Activated T-cell treated with anti-CD3 and anti-CD28 coated beads for 1 hour (primary cell): ENCODE measurements at places on chromosomes 16 and 17.

GRCh38 chr17:17726458-17727060, 45.3 kb downstream of the RAI1 start:
- no peak for DNase-seq

GRCh38 chr17:41801374-41802271, 10.1 kb downstream of the P3H4 start:
- peak; percentile 75 for DNase-seq

GRCh38 chr16:10280262-10281170, 98.3 kb upstream of the GRIN2A start:
- DNase-seq = no peak

DNA sequence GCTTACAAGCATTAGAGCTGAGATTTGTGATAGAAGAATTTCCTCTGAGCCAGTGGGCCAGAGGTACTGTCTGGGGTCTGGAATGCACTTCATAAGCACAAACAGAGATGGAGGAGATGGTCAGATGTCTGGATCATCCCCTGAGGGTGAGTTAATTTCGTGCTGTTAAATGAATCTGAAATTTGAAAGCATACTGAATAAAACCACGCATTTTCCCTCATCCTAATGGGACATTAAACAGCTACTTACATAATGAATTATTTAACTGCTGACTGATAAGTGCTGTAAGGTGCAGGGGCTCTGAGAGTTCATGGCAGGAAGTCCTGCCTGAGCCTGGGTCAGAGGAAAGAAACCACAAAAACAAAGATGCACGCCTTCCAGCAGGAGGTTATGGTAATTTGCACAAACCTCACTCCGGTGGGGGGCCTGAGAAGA, 136.3 kb upstream of the XYLT1 start:
- no peak for DNase-seq

DNA sequence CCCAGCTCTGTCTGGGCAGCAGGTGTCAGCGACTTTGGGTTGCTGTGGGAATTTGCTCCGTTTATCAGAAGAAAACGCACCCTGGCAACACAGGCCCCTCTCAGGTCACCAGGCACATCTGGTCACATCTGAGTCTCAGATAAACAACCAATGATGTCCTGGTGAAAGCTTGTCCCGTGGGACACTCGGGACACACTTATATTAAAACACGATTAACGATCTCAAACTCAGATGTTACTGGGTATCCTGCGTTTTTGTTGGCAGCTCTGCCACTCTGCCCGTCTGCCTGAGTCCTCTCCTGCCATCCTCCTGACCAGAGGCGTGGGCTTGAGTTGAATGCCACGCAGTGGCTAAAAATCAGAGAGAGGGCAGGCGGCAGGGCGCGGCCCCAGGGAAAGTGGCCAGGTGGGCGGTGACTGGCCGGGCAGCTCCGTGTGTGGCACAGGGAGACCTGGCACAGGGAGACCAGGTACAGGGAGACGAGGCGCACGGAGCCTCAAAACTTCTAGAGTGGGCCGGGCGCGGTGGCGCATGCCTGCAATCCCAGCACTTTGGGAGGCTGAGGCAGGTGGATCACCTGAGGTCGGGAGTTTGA, 2.1 kb downstream of the SECTM1 start:
- no peak for DNase-seq

DNA sequence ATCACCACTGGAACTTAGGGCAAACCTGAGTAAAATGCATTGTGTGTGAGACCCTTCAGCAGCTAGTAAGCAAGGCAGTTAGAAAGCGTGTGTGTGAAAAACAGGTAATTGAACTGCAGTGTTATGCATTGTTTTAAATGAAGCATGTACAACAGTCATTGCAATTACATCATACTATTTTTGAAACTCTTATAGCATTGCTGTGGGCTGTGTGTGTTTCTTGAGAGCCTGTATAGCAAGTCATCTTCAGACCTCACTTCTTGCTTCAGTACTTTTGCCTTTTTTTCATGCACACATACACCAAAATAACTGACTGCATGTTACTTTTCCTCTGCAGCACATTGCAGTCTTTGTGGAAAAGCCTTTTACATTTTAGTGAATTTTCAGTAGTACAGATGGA, 19.2 kb downstream of the PTRH2 start:
- no peak for DNase-seq

- DNase-seq = no peak
Observed at GRCh38 chr17:60371818-60372510, 20.0 kb downstream of the USP32 start.

- DNase-seq = no peak
Observed at GRCh38 chr17:74430706-74431567, 951 bp upstream of the GPRC5C start.

DNA sequence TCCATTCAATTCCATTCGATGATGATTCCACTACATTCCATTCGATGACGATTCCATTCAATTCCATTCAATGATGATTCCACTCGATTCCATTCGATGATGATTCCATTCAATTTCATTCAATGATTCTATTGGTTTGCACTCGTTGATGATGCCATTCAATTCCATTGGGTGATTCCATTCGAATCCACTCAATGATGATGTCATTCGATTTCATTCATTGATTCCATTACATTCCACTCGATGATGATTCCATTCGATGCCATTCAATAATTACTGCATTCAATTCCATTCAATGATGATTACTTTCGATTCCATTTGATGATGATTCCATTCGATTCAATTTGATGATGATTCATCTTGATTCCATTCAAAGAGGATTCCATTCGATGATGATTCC, 1299.4 kb downstream of the TP53TG3F start:
- no peak for DNase-seq

DNA sequence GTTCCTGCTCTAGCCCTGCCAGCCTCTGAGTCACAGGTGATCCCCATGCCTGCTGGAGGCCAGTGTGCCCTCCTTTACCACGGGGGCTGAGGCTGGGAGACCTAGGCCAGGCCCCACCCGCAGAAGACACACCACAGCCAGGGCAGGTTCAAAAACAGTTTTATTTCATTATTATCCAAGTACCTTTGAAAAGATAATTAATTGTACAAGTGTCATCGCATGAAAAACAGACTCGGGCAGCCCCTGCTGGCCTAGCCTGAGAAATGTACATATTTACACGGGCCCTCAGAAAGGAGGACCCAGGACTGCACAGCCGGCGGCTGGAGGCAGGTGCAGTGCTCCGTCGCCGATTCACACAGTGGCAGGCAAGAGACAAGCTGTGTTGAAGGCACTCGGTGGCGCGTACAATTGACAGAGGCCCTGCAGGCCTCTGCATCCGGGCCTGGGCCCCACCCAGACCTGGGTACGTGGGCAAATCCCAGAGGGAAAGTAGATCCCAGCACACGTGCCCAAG, 4.4 kb downstream of the PDIA2 start:
- no peak for DNase-seq
